ENCODE measurements at places on chromosomes 1 and 21.

DNA sequence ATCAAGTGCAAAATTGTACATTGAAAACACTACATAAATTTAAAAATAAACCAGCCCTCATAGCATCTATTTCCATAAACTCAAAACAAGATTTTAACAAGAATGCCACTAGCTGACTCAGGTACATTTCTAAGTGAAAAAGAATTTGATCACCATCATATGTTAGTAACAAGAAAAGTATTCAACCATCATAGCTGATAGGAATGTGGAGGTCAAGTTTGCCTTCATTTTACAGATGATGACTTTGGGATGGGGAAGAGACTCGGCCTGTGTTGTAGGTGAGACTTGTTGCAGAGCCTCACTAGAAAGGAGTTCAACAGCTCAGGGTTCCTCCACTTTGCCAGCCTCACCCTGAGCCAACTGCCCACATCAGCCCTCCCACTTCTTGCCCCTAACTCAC lies 318.8 kb upstream of the FAM78B start:
- ATAC-seq: no peak

GRCh38 chr1:229280037-229280828 lies 9.3 kb downstream of the RAB4A start:
- no peak for ATAC-seq

DNA sequence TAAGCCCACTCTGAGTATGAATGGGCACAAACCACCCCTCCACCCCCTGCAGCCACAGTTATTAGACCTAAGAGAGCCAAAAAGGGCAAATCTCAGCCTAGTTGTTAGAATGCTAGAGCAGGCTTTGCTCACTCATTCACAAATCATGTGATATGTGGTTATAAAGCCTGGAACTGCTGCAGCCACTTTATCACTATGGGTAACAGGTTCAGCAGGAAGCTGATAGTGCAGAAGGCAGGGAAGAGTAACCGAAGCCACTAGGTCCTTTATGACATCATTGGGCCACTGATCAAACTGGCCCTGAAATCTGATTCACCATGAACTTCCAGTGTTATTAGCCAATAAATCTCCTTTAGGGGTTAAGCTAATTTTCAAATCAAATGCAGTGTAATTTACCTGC lies 134.7 kb downstream of the GRIK1 start:
- no peak for ATAC-seq

DNA sequence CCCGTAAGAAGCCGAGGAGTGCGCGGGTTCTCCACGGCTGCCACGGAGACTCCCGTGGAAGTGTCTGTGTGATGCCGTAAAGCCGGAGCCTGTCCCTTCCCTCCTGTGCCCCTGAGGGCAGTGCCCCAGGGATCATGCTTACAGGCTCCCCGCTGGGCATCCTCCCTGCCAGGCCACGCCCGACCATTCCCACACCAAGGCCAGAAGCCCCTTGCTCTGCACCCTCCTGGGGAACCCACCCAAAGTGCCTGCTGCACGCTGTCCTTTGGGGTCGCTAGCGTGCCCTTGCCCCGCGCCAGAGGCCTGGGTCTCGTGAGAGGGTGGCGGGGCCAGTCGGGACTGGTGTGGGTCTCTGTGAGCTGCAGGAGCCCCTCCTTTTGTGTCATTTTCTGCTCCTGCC lies 228.5 kb upstream of the C1orf174 start:
- no peak for ATAC-seq

GRCh38 chr21:35128536-35128935 lies 79.4 kb upstream of the RUNX1 start:
- no peak for ATAC-seq

- ATAC-seq: no peak
Observed at GRCh38 chr1:21517660-21518480, 8.6 kb downstream of the ALPL start.

All from gastroesophageal sphincter (tissue), 4 donors.